ENCODE measurements at places on chromosomes 7 and 10. TPM values are rescaled to one million over a fixed set of nuclear protein-coding genes. Genes with fewer than 3 reads are reported as not detected.

MCMBP gene
- 64.2 TPM for polyA plus RNA-seq

AKR1C1 gene
- polyA plus RNA-seq, result 1.5 TPM

VPS37D gene
- polyA plus RNA-seq, result not detected

RAMP3 gene
- polyA plus RNA-seq, result not detected

GRCh38 chr10:100751211-100751933 is 6.0 kb downstream of the PAX2 start:
- no peak for DNase-seq

DNA sequence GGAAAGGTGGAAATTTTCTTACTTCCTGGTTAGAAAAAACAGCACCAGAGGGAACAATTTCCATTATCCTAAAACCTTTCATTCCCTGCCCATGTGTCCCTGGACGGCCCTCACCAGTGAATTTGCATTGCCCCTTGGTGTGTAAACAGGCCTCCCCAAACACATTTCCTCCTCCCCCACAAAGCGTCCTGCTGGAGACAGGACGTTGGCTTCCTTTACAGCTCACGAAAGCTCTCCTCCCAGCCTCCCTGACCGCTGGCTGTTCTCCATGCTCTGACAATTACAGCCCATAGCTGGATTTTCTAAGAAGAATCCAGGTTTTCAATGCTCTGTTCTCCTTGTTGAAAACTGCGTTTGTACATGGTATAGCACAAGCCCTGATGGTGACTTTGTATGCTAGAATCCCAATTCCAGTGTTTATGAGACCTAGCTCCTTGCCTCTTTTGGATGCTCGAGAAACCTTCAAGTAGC is 724.2 kb upstream of the CELF2 start:
- no peak for DNase-seq

DNA sequence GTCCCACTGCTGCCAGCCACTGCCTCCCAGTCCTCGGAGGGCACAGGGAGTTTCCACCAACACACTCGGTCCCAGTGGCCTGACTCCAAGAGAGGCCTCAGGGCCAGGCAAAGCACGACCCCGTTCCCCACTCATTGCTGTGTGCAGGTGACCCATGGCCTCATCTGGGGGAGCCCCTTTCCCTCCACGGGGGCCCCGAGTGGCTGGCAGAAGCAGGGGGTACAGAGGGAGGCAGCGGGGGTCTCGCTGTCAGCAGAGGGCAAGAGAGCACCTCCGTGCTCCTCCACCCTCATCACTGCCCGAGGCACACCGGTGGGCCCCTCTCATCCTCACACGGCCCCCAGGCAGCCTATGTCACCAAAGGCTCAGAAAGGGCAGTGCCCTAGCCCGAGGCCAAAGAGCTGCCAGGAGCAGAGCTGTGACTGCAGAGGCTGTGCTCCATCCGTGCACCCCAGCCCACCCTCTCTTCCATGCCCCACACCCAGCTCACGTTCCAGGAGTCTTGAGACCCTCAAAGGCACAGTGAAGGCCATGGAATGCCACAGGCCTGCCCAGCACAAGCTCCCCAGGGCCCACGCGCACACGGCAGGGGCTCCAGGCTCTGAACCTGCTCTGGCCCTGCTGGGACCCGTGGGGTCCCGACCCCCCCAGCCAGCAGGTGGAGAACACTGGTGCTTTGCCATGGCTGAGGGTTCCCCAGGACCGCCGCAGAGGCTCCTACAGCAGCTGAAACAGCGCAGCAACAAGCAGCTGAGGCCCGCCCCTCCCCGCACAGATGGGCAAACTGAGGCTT is 25.9 kb downstream of the MICALL2 start:
- no peak for DNase-seq

GRCh38 chr10:66321723-66322665 is 603.8 kb upstream of the LRRTM3 start:
- DNase-seq, result no peak

GRCh38 chr10:131905267-131905571 is 4.4 kb downstream of the PPP2R2D start:
- DNase-seq, result no peak

DNA sequence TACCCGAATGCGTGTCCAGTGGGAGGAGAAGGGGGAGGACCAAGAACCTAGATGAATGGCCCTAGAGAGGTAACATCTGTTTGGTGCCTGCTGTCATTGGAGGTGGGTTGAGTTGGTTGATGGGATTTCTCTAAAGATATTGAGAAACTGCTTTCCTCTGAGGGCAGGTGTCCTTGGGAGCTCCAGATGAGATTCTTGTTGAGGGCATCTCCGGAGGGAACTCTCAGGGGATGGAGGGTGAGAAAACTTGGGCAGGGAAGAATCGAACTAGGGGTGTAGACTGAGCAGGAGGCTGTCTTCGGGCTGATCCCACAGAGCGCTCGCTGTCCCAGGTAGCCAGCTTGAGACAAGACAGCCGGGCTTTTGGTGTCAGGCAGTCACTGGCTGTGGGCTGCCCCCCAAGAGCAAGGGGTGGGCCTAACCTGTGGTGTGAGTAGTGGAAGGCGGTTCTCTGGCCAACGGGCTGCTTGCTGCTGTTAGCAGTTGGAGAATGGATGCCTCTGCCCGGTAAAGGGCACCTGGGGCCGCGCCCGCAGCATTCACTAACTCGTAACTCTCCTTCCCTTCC is 3.7 kb downstream of the IRF5 start:
- DNase-seq, result no peak
